CD8-positive, alpha-beta T cell (primary cell): ENCODE measurements at places on chromosomes 4 and X.

- DNase-seq = no peak
These were observed 2.4 kb upstream of the MORF4L2 start for GRCh38 chrX:103688946-103689345.

- no peak for DNase-seq
These were observed 716.4 kb upstream of the HS3ST1 start for GRCh38 chr4:12145106-12145505.

DNA sequence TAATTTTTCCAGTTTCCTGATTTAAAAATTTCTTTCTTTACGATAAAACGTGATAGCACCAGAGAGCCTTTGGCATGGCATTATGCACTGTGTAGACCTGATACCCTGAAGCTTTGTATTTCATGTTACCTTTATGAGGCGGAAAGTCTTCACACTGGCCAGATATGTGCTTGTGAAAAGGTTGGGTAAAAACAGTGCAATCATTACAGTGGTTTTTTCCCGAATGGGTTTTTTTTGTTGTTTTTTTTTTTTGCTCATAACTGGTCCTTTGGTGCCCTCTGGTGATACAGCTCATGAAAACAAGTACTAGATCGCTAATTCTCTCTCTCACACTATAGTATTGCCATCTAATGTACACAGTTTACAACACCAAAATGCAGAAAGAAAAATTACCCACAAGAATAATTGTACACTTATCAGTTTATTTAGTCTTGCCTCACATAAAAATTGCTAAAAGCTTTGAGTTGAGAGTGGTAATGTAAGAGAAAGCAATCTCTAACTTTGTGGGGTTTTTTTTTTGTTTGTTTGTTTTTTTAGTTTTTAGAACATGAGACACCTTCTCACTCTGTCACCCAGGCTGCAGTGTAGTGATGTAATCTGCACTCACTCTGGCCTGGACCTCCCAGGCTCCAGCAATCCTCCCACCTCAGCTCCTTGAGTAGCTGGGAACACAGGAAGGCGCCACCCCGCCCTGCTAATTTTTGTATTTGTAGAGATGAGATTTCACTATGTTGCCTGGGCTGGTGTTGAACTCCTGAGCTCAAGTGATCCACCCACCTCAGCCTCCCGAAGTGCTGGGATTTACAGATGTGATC lies 21.3 kb downstream of the SPCS3 start:
- DNase-seq = no peak

GRCh38 chr4:71453531-71453930 lies 114.7 kb downstream of the SLC4A4 start:
- DNase-seq = no peak

GRCh38 chrX:81120936-81121371 lies 80.8 kb downstream of the HMGN5 start:
- DNase-seq = peak; percentile 55

DNA sequence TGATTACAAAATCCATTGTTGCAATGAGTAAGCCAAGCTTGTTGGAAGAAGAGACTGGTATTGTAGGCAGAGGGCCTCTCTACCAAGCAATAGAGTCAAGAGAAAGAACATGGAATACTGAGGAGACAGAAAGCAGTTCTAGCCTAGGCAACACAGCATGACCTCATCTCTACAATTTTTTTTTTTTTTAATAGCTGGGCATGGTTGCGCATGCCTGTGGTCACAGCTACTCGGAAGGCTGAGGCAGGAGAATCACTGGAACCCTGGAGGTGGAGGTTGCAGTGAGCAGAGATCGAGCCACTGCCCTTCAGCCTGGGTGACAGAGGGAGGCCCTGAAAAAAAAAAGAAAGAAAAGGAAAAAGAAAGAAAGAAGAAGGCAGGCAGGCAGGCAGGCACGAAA lies 11.7 kb upstream of the ZBTB33 start:
- DNase-seq = no peak

- no peak for DNase-seq
These were observed 59.3 kb upstream of the UCP1 start for GRCh38 chr4:140628016-140628415.

GRCh38 chr4:189533603-189534002 lies 407.1 kb upstream of the FRG1 start:
- DNase-seq = no peak

DNA sequence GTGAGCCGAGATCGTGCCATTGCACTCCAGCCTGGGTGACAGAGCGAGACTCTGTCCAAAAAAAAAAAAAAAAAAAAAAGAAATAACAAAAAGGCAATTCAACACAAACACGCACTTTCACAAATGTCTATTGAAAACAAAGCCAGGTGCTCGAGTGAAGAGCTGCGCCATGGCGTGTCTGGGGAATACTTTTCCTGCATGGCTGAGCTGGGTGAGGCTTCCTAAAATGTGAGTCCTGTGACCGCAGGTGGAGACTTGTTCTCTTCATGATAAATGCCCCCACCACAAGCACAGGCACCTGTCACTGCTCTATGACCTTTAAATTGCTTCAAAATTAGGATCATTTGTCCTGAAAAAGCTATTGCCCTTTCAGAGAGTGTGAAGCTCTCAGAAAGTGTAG lies 4.0 kb upstream of the ABLIM2 start:
- no peak for DNase-seq

GRCh38 chr4:158726633-158727032 lies 3.4 kb upstream of the PPID start:
- no peak for DNase-seq

DNA sequence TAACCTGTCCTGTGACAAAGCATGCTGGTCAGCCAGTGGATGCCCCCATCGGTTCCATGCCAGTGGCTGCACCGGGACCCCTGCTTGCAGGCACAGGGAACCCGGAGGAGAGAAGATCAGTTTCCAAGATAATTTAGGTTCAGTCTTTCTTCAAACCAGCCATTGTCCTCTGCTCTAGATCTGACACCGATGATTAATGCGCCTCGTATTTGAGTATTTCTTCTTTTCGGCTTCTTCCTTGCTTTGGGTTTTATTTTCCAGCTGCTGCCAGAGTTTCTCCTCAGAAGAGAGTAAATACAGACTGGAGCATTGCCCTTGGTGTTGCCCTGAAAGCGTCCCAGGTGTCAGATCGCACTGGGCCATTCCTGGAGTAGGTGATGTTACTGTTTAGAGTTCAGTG lies 19.2 kb upstream of the BCOR start:
- no peak for DNase-seq

DNA sequence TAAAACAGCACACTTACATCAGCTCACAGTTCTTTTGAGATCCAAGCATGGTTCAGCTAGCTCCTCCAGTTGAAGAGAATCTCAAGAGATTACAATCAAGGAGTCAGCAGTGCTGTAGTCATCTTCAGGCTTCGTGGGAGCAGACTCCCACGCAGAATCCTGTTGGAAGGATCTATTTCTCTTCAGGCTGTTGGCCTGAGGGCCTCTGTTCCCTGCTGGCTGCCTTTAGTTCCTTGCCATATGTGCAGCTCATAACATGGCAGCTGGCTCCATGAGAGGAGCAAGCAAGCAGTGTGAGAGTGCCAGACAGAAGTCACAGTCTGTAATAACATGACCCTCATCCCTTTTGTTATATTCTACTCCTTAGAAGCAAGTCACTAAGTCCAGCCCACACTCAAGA lies 168.6 kb downstream of the COX18 start:
- DNase-seq = no peak

- DNase-seq = no peak
These were observed 25.1 kb downstream of the SMIM31 start for GRCh38 chr4:164779080-164779479.

DNA sequence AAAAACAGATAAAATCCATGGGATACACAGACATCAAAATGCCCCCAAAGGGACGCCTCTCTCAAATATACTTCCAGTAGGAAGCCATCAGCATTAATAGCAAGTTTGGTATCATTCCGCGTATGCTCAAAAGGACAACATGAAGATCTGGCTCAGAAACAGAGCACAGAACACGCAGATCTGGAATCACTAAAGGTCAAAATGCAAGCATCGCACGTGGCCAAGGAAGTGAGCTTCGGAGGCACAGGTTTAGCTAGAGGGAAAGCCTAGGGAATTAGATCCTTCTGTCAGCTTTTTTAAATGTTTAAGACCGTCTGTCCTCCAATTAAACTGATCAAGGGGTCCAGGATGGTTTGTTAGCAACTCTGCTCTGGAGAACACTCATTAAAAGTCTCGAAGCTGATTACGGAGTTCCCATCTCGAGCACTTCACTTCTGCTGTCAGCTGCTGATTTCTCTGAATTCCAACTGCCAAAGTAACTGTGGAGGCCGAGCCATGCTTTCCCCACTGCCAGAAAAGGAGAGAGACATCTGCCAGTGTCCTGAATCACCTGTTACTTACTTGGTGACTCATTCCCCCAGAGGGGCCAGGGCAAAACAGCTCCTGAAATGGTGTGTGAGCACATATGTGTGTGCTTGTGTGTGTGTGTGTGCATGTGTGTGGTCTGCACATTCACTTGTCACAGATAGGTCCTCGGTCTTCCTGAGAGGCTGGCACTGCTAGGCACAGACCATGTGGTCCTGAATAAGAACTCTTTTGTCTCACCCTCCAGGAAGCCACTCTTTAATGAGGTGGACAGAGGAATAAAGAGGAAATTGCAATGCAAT lies 177.7 kb upstream of the PPARGC1A start:
- no peak for DNase-seq

GRCh38 chr4:81314897-81315470 lies 100.0 kb upstream of the PRKG2 start:
- DNase-seq = no peak

DNA sequence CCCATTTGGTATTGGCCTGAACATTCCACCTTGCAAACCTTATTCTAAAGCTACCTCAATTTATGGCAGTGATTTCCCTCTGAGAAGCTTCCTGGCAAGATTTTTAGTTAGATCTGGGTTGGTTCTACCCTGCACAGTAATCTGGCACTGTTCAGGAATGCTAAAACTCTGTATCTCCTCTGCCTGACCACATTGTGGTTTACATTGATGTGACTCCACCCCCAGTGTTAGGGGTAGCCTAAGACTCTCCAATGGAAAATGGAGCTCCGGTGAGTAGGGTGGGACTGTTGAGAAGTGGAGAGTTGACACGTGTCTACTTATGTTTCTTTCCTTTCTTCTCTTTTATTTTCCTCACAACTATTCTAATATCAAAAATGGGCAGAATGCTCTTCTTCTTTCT lies 45.4 kb downstream of the BMPR1B start:
- DNase-seq = no peak

DNA sequence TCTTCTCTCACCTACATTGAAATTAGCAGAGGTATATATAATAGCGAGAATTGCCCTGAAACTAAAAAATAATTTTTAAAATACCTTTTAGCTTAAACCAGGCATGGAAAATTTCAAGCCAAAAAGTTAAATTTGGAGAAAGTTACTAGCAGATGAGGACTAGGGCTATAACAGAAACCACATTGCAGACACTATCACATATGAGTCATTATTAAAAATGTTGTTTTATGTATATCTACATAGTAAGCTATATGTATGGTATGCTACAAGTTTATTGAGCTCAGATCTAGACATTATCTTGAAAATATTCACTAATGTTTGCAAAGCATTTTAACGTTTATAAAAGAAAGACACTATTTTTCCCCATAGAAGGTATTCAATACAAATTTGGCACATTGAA lies 147.8 kb downstream of the PAPSS1 start:
- DNase-seq = no peak

GRCh38 chr4:133162941-133163340 lies 13.8 kb downstream of the PCDH10 start:
- DNase-seq = no peak

- no peak for DNase-seq
These were observed 114.4 kb downstream of the GLRA3 start for GRCh38 chr4:174714393-174715211.

DNA sequence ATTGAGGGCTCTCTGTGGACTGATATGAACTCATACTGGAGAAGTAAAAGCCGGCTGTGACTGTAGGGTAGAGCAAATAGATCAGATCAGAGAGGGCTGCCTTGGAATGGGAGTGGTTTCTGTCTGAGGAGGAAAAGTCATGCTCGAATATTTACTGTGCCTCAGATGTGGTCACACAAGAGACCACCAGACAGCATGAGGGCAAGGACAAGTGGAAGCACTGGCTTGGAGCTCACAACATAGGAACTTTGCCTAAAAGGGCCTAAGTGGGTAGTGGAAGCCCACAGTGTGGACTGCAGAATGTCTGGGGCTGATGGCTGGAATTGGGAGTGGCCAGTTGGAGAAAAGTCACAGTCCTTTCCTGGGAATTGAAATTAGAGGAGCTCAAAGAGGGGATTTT lies 19.8 kb downstream of the GLRB start:
- DNase-seq = no peak

GRCh38 chr4:125420526-125420925 lies 105.8 kb downstream of the FAT4 start:
- no peak for DNase-seq

DNA sequence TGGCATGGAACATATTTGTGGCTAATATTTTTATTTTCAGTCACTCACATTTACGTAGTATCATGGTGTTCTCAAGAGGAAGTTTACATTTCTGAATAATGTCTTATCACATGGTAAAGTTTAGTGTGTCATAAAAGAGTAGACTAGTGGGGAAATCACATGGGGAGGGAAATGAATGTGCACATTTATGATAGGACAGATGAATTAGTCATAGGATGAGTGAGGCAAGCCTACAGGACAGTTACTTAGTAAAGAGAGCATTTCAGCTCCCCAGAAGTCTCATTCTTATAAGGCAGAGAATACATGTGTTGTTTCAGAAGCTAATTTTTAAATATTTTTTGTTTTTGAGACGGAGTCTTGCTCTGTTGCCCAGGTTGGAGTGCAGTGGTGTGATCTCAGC lies 6.2 kb downstream of the GK start:
- no peak for DNase-seq

DNA sequence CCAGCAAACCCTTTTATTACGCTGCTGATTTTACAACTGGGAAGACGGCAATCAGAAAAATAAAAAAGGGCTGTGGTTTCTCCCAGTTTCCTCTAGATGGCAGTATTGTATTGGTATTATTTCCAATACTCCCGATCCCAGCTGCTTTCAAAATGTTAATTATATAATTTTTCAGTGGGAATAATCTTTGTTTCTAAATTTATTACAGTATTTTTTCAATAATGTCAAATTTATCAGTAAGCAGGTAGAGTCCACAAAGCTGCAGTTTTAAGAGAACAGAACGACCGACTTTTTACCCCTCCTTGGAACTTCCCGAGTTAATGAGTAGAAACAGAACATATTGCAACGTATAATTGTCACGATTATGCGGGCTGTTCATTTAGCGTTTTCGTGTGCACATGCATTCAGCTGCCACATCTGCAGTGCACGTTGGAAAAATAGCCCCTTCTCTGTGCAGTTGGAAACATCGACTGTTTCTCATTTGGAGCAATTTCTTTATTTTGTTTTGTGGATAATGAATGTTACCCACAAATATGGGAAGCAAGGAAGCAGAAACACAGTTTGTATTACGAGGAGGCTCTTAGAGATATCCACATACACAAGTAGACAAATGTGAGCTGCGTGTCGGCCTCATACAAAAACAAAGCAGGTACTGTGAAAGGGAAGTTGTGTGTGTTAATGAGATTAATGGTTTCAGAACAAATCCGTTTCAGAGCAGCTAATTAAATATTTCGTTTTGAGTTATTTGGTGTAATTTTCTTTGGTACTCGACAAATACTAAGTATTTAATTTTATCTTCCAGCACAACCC lies 188.0 kb downstream of the STIM2 start:
- no peak for DNase-seq
